ENCODE measurements at places on chromosomes 5 and 9.

- H3K27me3 ChIP-seq: no peaks in the 10 kb centered on the region
- no peak for DNase-seq
- H3K36me3 ChIP-seq: no peaks in the 10 kb centered on the region
- H3K4me1 ChIP-seq: peaks cover 8% of the 10 kb centered on the region
Measured at GRCh38 chr5:91499943-91500531, 116.9 kb upstream of the ARRDC3 start.

DNA sequence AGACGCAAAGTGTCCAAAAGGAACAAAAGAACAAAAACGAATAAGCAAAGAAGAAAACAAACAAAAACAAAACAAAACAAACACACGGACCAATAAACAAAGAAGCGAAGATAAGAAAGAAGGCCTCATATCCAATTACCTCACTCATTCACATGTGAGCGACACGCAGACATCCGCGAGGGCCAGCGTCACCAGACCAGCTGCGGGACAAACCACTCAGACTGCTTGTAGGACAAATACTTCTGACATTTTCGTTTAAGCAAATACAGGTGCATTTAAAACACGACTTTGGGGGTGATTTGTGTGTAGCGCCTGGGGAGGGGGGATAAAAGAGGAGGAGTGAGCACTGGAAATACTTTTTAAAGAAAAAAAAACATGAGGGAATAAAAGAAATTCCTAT is 28.3 kb upstream of the WWC1 start:
- H3K36me3 ChIP-seq: no peaks in the 10 kb centered on the region
- H3K27me3 ChIP-seq: no peaks in the 10 kb centered on the region
- no peak for DNase-seq

DNA sequence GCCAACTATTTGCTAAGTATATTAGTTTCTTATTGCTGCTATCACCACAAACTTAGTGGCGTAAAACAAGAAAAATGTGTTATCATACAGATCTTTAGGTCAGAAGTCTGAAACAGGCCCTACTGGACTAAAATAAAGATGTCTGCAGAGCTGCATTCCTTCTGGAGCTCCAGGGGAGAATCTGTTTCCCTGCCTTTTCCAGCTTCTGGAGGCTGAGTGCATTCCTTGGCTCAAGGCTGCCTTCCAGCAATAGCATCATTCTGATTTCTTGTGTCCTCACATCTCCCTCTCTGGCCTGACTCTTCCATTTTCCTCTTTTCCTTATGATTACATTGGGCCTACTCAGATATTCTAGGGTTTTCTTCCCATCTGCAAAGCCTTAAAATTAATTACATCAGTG is 15.9 kb downstream of the MAN2A1 start:
- DNase-seq: no peak
- peaks cover 25% of the 10 kb centered on the region for H3K4me1 ChIP-seq
- no peaks in the 10 kb centered on the region for H3K27me3 ChIP-seq
- H3K36me3 ChIP-seq: no peaks in the 10 kb centered on the region
- peak overlapping the region; percentile 66 for H3K27ac ChIP-seq

- DNase-seq: no peak
- peaks cover 4% of the 10 kb centered on the region for H3K27me3 ChIP-seq
- H3K4me3 ChIP-seq: no peak overlapping the region
- no peaks in the 10 kb centered on the region for H3K36me3 ChIP-seq
- H3K27ac ChIP-seq: no peak overlapping the region
- no peaks in the 10 kb centered on the region for H3K4me1 ChIP-seq
Measured at GRCh38 chr9:132116583-132116982, 36.9 kb upstream of the MED27 start.

GRCh38 chr9:124257844-124258606 is at the start of gene NEK6:
NEK6 (plus strand) TSS chr9:124257949; CDS start chr9:124301965, 44,016 bp downstream.
- H3K27ac ChIP-seq: peak within 1 kb of the TSS; percentile 94
- H3K27me3 ChIP-seq: no peaks in the 10 kb centered on the region
- H3K4me3 ChIP-seq: peak within 1 kb of the TSS; percentile 84
- no peaks in the 10 kb centered on the region for H3K36me3 ChIP-seq
- DNase-seq: no peak

Data from thoracic aorta (tissue), 2 donors.